ENCODE measurements at places on chromosomes 1 and 21.

- no peak for DNase-seq
Observed at GRCh38 chr1:167360120-167360519, 139.4 kb downstream of the POU2F1 start.

GRCh38 chr1:165695031-165695430 lies 3.3 kb downstream of the ALDH9A1 start:
- no peak for DNase-seq

- no peak for DNase-seq
Observed at GRCh38 chr1:37244083-37244480, 209.8 kb upstream of the GRIK3 start.

DNA sequence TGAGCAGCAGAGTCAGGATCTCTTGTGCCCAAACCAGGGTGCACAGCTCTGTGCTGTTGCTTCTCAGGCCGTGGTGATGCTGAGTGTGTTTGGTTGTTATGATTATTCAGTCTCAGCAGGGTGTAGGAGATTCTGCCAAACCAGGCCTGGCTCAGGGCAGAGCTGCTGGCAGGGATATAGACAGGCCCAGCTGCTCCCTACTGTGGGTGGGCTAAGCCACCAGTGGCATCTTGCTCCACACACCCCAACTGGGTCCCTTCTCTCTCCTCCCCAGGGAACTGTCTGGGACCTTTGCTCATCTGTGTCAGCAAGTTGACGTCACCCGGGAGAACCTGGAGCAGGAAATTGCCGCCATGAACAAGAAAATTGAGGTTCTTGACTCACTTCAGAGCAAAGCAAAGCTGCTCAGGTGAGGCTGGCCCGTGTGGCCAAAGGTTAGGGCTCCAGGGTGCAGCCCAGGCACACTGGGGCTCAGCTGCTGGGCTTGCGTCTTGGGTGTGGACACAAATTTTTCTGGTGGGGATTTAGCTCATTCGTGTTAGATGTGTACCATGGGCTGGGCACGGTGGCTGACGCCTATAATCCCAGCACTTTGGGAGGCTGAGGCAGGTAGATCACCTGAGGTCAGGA lies 9.9 kb upstream of the MIIP start:
- no peak for DNase-seq

DNA sequence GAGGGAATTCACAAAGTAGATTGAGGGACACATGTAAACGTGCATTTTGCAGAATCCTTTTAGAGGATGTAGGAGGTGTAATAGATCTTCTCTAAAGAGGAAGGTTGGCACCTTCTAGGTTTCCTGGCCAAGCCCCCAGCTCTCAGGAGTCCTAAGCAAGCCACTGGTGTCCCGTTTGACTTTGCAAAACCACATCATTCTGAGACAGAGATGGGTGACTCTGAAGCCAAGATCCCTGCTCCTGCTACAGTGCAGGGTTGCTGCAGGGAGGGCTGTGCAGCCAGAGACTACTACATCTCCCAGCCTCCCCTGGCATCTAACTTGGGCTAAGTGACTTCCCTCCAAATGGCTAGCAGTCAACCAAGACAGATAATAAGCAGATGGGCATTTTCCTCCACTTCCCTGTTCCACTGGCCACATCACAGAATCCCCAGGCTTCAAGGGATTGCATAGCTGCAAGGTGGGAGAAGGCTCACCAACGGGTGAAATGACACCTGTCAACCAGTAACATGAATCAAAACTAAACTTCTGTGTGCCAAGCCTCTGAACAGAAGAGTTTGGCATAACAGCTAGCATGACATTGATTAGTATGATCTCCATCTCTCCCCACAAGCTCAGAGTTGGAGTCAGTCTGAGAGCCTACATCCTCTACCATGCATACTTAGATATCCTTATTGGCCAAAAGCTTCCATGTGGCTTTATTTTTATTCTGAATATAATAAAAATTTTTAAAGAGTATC lies 129.6 kb upstream of the COA6 start:
- no peak for DNase-seq
